ENCODE measurements at places on chromosomes 3 and 15. TPM values are rescaled to one million over a fixed set of nuclear protein-coding genes. Genes with fewer than 3 reads are reported as not detected.

Gene CA12
- 19.2 TPM for total RNA-seq

Gene CTXND1
- total RNA-seq: 1.9 TPM

DNA sequence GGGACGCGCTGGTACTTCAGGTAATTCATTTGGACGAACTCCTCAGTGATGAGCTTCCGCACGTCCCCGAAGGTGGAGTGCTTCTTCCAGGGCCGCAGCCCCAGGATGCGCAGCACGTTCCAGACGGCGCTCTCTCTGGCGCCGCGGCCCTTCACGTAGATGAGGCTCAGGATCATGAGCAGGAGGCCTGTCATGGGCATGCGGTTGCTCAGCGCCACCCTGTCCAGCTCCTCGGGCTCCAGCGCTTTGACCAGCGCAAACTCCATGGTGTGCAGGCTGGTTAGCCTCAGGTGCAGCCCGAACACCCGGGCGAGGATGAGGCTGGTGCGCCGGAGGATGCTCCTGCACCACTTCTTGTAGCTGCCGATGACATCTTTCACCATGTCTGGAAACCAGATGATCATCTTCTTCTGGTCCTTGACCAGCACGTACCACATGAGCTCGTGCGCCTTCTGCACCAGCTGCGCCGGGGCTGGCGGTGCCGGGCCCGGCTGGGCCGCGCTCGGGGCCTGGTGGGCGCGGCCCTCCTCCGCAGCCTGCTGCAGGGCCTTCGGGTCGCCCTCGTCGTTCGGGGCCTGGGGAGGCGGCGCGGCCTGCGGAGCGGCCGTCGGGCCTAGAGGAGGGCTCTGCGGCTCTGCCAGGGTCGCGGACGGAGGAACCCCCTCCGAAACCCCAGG is 501 bp downstream of the NDN start:
- DNase-seq: no peak

DNA sequence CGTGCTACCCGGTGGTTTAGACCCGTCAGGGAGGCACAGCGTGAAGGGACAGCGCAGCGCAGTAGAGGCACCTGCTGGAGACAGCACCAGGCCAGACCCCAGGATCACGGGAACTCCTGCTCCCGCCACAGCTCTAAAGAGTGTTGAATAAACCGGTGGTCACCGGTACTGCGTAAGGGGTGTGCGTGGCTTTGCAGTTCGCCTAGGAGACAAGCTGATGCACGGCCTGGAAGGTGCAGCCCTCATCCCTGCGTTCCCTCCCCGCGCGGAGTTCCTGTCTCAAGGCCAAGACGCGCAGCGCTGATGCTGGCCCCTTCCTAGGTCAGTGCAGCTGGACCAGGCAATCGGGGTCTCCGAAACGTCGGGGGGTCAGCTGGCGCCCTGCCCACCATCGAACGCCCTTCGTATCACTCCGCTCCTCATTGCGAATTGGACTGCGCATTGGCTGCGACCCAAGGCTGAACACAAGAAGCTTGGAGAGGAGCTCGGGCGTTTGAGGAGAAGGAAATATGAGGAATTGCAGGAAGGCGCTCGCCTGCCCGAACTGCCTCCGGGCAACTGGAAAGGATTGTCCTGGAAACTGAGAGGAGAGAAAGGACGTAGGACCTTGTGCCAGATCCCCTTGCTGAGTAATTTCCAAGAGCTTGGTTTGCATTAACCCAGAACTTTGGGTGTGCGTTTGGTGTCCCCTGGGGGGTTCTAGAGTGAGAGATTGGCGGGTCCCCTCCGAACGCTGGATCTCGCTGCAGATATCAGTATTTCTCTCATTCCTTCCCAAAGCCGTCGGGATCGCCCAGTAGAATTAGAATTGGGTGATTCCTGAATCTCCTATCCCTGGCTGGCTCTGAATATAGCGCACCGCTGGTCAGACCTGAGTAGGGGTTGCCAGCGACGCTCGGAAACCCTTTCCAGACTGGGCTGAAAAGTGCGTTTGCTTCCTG is 2.3 kb upstream of the SOX14 start:
- DNase-seq: no peak

DNA sequence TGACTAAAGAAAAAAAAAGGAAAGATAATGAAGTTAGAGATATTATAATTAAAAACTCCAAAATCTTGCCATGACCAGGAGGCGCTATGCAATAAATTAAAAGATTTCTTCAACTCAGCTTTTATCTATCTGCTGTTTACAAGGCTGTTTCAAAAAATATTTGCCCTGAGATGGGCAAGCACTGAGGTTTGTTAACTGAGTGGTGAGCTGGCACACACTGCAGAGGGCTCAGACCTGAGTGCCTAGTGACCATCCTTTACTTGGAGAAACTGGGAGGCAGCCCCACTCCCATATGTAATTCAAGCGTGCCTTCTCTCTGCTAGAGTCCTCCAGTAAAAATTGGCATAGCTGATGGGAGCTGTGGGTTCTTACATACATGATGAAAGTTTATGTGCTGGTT is 198.7 kb upstream of the TBC1D5 start:
- DNase-seq: no peak

Measured in SK-MEL-5 (cell line).